Activated gamma-delta T cell (primary cell): ENCODE measurements at places on chromosomes 13 and 19.

DNA sequence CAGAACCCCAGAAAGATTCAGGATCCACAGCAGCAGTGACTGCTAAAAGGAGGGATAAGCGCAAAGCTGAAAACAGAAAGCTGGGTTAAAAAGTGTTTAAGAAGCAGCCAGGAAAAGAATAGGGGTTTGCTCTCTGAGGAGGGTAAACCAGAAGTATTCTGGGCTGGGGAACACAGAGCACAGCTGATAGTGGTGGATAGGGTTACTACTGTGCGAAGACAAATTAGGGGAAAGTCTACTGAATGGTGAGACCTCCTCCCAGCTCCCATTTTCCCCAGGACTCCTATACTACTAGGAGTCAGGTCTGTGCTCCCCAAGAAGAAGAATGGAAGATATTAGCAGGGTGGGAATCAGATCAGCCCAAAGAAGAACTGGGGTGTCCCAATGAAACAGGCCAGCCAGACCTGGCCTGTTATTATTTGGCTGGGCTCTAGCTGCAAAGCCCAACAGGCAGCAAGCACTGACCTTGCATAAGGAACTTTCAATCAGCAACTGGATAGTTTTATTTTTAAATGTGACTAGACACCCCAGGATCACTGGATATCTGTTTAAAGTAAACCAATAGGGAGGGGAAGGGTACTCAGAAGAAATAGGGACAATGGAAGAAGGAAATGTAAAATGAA lies 43.5 kb upstream of the SERTM1 start:
- no peak for DNase-seq

DNA sequence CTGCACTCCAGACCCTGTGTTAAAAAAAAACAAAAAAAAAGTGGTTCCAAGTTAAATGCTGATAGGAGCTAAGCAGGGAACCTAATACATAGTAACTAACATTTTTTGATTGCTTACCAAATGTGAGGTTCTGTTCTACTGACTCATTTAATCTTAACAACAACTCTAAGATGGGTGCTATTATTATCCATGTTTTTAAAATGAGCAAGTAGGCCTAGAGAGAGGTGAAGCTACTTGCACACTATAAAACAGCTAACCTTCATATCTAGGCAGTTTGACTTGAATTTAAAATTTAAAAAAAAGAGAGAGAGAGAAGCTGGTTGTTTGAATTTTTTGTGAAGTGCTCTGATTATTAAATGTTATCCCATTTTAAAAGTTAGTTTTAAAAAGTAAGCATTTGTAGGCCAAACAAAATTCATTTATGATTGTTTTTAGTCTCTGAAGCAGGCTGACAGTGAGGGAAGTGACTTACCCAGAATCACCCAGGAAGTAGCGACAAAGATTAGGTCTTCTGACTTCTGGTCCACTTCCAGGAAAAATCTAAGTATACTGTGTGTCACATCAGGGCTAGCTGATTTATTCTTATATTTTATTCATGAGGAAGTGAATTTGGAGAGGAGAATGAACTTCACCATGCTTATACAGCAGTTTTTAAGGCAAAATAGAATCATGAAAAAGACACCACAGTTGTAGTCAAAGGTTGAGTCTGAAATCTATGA lies 2.4 kb downstream of the SIGLECL1 start:
- no peak for DNase-seq

- peak; percentile 30 for DNase-seq
Measured at GRCh38 chr19:47609906-47610894, 1.3 kb downstream of the BICRA start.

DNA sequence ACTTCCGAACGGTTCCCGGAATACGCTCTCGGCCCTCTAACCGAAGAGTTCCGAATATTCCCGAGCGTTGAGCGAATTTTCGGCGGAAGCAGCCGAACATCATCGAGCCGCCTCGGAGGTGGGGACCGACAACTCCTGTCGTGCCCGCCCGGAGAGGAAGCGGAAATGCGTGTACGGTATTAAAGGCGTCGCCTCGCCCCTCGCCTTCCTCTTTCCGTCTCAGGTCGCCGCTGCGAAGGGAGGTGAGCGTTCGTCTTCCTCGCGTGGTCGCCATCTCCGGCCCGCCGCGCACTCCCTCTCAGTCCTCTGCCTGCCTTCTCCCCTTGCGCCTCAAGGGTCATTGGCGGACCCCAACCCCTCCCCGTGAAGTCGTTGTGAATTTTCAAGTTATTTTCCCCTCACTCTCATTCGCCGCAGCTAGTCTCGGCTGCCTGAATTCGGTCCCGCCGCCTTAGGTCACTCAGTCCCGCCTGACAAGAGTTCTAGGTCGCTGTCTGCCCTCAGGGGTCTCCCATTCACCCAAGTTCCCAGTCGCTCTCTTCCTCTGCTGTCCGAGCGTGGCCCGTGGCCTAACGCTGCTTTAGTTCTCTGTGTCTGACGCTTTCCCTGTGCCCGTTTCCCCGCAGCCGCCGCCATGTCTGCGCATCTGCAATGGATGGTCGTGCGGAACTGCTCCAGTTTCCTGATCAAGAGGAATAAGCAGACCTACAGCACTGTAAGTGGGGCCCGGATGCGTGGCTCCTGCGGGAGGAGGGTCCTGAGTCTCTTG lies at the start of gene RPL28:
Gene RPL28, plus strand, starts transcription at position 209 of the 769 bp plus-strand sequence. Its CDS starts 426 bp downstream, at position 635.
- peak; percentile 81 for DNase-seq

DNA sequence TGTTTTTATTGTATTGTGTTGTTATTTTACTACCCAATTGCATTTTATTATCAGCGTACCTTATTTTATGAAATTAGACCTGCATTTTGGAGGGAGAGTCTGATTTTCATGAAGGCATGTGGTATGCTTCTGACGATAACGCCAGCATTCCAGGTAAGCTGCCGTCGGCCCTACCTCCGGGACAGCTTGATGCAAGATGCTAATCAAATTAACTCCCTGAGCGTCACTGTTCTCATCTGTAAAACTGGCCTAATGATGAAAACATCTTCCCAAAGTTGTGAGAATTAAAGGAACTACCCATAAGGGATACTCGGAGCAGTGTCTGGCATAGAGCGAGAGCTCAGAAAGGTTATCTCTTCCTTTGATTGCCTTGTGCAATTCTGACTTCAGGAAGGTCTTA lies 12.9 kb upstream of the LAIR2 start:
- no peak for DNase-seq

DNA sequence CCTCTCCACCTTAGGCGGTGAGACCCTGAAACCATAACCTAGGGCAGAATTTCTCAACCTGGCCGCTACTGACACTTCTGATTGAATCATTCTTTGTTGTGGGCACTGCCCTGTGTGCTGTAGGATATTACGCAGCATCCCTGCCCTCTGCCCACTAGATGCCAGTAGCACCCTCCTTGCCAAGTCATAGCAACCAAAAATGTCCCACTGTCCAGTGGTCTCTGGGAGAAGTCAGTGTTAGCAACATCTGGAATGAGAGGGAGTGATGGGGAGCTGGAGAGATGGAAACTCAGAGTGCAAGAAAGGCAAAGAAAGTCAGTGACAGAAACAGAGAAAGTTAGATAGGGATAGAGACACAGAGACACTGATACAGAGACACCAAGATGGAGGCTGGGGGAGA lies 13.6 kb downstream of the KLK4 start:
- no peak for DNase-seq

GRCh38 chr13:46389457-46390451 lies 2.7 kb upstream of the RUBCNL start:
- DNase-seq = no peak

- DNase-seq = no peak
Measured at GRCh38 chr19:14250870-14251269, 44.9 kb upstream of the ADGRL1 start.

DNA sequence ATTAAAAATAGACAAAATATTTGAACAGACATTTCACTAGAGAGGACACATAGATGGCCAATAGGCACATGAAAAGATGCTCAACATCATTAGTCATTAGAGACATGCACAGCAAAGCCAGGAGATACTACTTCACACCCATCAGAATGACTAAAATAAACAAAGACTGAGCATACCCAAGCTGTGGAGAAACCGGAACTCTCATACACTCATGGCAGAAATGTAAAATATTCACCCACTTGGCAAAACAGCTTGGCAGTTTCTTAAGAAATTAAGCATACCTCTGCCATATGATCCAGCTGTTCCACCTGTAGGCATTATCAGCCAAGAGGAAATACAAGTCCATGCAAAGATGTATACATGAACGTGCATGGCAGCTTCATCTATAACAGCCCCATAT lies 213.4 kb downstream of the TSHZ3 start:
- no peak for DNase-seq

GRCh38 chr13:106683179-106683578 lies 115.2 kb upstream of the ARGLU1 start:
- DNase-seq = no peak

GRCh38 chr19:6250909-6251308 lies 28.9 kb downstream of the MLLT1 start:
- no peak for DNase-seq

GRCh38 chr13:108609353-108609752 lies 20.1 kb upstream of the MYO16 start:
- no peak for DNase-seq

GRCh38 chr19:40811478-40812341 lies 12.7 kb downstream of the EGLN2 start:
- DNase-seq = no peak
